ENCODE measurements at places on chromosomes 11 and 22.

- no peak for DNase-seq
These were observed 73.6 kb downstream of the RPL27A start for GRCh38 chr11:8756201-8756600.

- DNase-seq: no peak
These were observed 37.4 kb upstream of the CD82 start for GRCh38 chr11:44528103-44528502.

- no peak for DNase-seq
These were observed 17.8 kb upstream of the ST3GAL4 start for GRCh38 chr11:126337474-126338241.

DNA sequence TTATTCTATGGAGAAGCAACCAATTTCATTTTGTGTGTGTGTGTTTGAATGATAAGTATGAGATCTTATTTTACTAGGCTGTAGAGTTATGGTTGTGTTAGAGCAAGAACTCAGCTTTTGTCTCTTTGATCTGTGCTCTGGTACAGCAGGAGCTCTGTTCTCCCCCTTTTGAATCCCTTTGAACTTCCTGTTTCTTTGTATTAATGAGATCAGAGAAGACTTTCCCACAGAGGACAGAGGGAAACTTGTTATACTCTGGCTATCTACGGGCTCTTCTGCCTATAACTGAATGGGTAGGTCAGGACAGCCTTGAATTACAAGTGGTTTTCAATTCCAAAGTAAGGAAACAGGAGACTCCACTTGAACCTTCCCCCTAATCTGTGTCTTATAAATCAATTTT is 1015.0 kb upstream of the RAG2 start:
- DNase-seq: no peak

- no peak for DNase-seq
These were observed 6.8 kb downstream of the SLC35F2 start for GRCh38 chr11:107851704-107852310.

- no peak for DNase-seq
These were observed 3.4 kb downstream of the CEND1 start for GRCh38 chr11:786235-787083.

GRCh38 chr11:57015679-57016078 is 27.0 kb downstream of the OR5AK2 start:
- no peak for DNase-seq

GRCh38 chr11:6297831-6298230 is 22.5 kb downstream of the CAVIN3 start:
- no peak for DNase-seq

- DNase-seq: no peak
These were observed 17.6 kb downstream of the PPIL2 start for GRCh38 chr22:21683401-21683811.

GRCh38 chr11:61512435-61512834 is 3.9 kb downstream of the LRRC10B start:
- no peak for DNase-seq

GRCh38 chr11:35488117-35488516 is 37.3 kb downstream of the PAMR1 start:
- no peak for DNase-seq

GRCh38 chr22:26162926-26163325 is 6.3 kb upstream of the SEZ6L start:
- no peak for DNase-seq

- peak; percentile 15 for DNase-seq
These were observed 3.2 kb downstream of the ST14 start for GRCh38 chr11:130162733-130163132.

DNA sequence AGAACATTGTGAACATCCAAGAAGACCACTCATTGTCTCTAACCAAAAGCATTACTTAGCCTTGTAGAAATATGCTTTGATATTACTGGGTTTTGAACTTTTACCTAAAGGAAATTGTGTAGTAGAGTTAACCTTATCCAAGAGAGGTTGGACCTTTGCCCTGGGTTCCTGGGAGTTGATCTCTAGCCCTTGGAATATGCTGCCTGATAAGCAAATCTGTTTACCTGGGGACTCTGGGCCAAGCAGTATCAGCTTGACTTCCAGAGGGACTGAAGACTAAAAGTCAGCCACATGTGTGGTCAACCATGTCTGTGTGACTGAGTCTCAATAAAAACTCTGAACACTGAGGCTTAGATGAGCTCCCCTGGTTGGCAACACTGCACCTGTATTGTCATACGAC is 44.1 kb upstream of the CWF19L2 start:
- DNase-seq: no peak

DNA sequence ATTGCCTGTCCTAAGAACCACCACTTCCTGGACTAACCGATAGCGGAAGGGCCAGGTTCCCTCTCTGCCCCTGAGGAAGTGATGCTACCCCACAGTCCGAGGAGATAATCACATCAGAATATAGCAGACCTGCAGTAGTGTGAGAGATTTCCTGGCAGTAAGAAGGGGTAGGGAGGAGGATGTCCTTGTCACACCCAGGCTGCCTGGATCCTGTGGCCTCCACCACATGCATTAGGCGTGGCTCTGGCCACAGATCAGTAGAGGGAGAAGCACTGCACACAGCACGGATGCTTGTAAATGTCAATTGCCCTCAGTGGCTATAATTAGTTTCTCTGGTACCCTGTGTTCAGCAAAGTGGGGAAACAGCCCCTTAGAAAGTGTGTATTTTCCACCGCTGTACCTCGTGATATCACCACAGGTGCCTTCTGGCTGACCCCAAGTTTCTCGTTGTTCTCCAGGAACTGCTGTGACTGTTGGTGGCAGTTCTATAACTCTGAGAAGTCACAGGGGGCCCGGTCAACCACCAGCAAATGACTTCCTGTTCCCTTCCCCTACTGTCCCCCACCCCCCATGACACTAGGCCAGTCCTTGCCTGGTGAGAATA is 61.8 kb downstream of the UBASH3B start:
- DNase-seq: peak; percentile 33

- no peak for DNase-seq
These were observed 8.8 kb downstream of the LAYN start for GRCh38 chr11:111549196-111549868.

GRCh38 chr11:79439886-79440570 is 802 bp downstream of the TENM4 start:
- no peak for DNase-seq

- no peak for DNase-seq
These were observed 3.6 kb upstream of the MDK start for GRCh38 chr11:46377831-46378230.

DNA sequence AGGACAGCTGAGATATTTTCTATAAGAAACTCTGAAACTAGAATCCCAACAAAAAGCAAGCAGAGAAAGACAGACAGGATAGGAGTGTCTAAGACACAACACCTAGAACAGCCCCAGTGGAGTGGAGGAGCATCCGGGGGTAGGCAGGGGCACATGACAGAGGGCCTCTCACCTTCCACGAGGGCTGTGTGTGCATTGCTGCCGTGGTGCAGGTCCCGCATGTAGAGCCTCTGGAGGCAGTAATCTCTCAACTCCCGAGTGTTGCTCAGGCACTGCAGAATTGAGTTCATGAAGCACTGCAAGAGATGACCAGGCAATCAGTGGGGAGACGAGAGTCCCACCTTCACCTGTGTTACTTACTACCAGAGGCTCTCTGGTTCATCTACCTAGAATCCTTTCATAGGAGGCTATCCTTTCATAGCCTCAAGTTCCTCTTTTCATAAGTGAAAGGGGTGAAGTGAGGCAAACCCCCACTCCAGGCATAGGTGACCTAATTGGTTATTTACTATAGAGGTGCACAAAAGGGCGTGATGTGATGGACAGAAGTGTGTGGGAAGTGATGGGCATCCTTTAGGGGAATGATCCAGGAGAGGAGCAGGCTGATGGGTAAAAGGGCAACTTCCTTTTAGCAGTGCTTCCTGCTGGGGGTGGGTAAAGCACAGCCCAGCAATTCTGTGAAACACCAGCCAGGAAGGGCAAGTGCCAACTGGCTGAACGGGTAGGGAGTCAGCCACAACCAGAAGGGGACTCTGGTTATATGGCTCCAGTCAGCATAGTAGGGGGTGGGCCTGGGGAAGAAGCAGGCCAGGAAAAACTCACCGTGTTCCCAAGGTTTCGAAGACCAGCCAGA is 13.1 kb upstream of the MFRP start:
- no peak for DNase-seq

DNA sequence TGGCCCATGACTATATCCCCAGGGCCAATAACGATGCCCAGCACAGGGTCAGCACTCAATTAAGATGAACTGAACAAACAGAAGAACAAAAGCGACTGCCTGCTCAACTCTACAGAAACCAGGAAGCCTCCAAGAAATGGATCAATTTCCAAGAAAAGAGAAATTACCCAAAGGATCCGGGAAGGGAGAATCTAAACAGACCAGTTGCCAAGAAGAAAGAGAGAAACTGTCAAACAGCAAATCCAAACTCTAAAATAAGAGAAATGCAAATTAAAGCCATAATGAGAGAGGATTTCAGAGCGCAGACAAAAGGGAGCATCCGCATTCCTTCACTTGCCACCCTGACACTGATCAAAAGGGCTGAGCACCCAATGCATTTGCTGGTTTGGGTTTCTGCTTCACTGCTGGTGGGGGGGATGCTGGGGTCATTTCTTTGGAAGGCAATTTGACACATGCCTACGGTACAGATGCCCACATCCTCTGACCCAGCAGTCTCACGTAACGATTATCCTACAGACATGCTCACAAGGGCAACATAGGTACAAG is 37.7 kb upstream of the RFPL3 start:
- no peak for DNase-seq

DNA sequence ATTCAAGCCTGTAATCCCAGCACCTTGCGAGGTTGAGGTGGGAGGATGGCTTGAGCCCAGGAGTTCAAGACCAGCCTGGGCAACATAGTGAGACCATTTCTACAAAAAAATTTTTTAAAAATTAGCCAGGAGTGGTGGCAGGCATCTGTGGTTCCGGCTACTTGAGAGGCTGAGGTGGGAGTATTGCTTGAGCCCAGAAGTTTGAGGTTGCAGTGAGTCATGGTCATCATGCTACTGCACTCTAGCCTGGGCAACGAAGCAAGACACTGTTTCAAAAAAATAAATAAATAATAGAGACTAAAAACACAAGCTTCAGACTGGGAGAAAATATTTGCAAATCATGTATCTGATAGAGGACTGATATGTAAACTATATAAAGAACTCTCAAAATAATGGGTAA is 33.2 kb downstream of the BTBD10 start:
- no peak for DNase-seq

GRCh38 chr11:7965386-7965785 is at the start of gene NLRP10:
Gene NLRP10 (minus strand): TSS chr11:7965447. CDS start chr11:7963495, 1,952 bp downstream.
- DNase-seq: no peak

GRCh38 chr22:32707971-32708370 is 93.5 kb upstream of the TIMP3 start:
- no peak for DNase-seq

- no peak for DNase-seq
These were observed 22.7 kb downstream of the CBX7 start for GRCh38 chr22:39129746-39130145.

DNA sequence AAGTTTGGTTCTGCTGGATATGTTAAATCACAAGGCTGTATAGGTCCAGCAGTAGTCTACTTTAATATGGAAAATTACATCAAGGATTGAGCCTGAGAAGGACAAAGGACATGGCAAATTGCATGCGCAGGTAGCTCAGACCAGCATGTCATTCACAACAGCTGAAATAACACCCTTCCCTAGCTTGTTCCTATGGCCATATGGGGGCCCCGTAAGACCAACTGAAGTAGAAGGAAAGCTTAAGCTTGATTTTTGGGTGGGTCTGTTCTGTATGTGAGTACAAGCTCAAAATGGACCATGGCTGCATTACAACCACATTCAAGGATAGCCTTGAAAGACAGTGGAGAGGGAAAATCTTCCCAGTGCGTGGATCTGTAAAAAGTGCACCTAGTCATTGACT is 20.6 kb upstream of the PDE3B start:
- no peak for DNase-seq

GRCh38 chr11:103596315-103596714 is 440.1 kb upstream of the DDI1 start:
- no peak for DNase-seq

GRCh38 chr22:17601031-17601430 is 27.5 kb downstream of the ATP6V1E1 start:
- no peak for DNase-seq

- DNase-seq: no peak
These were observed 14.5 kb downstream of the PHLDB1 start for GRCh38 chr11:118621784-118622375.

DNA sequence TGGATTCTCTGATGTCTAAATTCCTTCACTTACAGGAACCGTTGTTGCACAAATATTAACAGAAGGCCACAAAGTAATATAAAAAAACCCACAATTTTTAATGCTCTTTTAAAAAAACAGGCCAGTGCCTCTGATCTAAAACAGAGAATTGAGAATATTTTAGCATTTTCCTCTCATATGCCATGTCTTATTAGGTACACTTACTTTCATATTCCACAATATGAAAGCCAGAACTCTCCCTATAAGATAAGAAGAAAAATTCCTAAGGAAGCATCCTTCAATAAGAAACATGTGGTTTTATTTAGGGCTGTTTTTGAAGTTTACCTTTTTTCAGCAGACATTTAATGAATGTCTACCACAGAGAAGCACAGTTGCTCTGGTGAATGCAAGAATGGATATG is 214.5 kb downstream of the FAT3 start:
- DNase-seq: no peak

DNA sequence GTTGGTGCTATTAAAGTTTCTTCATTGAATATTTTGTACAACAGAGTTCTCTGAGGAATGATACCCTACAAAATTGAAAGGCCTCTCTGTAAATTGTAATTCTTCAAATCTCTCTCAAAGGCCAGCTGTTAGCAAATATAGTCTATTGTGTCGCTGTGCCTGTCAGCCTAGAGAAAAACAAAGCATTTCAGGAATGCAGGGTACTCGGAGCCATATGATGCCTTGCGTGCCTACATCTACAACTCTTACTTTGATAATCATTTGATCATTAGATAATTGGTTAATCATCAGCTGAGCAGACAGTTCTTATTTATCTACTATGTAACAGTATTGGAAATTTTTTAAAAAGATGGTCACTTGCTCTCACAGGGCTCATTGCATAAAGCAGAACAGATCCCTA is 67.3 kb downstream of the RNF169 start:
- DNase-seq: no peak
